ENCODE measurements at places on chromosomes 13 and 19. TPM values are rescaled to one million over a fixed set of nuclear protein-coding genes. Genes with fewer than 3 reads are reported as not detected.

DNA sequence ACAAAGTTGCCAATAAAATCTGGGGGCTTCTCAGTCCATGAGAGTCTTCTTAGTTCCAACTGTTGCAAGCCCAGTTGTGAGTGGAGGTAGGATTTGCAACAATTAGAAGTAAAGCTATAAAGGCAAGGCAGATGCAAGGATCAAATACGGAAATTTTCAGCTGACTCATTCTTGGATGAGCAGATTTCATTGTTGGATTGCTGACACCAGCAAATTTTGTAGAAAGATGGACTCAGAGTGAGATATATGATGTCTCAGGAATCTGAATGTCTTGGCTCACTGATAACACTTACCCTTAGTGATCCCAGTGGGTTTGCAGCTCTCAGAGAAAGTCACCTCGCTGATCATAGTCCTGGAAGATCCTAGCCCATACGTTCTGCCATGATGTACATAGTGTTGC lies 209.0 kb downstream of the GPC6 start:
- DNase-seq: no peak

DNA sequence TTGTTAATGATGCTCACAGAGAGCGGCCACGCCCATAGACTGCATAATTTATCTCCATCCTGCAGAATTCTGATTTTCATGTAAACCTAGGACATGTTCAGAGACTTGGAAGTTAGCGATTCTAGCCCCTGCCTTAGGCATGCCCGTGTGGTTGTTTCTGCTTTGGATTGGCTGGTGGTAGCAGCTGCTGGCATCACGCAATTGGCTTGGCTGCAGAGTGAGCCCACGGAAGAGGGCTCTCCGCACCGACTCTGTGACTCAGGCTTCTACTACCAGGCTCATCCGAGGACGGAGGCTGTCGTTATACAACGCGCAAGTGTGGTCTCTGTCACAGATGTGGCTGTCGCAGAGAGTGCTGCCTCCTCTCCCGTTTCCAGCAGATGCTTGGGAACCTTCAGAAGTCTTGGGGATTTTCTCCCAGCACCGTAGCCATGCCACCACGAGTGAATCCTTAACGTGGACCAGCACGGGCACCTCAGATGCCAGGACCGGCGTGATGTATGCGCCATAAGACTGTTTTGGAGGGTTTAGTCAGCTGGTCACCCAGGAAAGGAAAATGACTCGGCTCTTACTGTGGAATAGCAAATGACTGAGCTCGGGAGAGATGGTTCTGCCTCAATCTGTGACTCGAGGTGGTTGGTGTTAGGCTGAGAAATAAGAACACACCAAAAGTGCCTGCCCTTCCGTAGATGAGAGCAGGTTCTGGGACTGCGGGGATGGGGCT lies 61.0 kb upstream of the F7 start:
- DNase-seq: no peak

ZNF541 gene
- 0.24 TPM for polyA plus RNA-seq

ZNF549 gene
- polyA plus RNA-seq: 8.5 TPM

DNA sequence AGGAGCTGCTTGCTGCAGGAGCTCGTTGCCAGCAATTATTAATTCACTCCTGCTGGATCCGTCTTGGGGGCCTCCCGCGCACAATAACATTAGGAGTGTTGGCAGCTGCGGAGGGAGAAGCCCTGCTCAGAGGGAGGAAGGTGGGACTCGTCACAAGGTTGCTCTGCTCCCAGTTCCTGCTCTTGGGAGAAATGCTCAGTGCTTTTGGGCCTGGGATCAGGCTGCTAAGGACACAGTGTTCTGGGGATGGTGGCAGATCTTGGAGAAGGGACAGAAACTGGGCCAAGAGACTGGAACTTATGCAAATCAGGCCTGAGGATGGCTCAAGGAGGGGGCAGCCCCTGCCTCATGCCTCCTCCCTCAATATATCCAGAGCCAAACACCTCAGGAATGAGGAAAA lies 78.9 kb upstream of the OLFM4 start:
- no peak for DNase-seq

DNA sequence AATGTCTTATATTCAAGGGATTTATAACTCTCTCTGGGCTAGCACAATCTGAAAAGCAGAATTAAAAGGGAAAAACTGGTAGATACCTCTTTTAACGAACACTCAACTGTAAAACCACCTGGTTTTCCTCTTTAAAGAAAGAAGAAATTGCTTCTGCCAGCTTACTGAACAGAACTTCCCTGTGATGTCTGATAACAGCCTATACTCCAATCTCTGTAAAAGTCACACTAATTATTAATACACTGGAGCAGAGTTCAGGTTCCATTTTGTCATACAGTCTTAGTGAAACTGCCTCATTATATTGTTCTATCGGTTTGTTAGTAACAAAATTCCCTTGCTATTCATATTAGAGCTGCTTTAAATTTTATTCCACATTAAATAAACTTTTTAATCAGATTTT lies 251.0 kb upstream of the STARD13 start:
- no peak for DNase-seq

DNA sequence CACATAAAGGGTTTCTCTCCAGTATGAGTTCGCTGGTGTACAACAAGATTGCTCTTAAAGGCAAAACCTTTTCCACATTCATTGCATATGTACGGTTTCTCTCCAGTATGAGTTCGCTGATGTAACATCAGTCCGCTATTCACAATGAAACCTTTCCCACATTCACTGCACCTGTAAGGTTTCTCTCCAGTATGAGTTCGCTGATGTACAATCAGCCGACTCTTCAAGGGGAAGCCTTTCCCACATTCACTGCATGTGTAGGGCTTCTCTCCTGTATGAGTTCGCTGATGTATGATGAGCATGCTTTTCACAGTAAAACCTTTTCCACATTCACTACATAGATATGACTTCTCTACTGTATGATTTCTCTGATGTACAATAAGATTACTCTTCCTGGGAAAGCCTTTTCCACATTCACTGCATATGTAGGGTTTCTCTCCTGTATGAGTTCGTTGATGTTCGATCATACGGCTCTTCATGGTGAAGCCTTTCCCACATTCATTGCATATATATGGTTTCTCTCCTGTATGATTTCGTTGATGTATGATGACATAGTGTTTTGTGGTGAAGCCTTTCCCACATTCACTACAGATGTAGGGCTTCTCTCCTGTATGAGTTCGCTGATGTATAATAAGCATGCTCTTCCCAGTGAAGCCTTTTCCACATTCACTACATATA lies 6.0 kb upstream of the ZNF614 start:
- DNase-seq: no peak

ZNF154 gene
- 9.3 TPM for polyA plus RNA-seq

SIAH3 gene
- 0.09 TPM for polyA plus RNA-seq

DNA sequence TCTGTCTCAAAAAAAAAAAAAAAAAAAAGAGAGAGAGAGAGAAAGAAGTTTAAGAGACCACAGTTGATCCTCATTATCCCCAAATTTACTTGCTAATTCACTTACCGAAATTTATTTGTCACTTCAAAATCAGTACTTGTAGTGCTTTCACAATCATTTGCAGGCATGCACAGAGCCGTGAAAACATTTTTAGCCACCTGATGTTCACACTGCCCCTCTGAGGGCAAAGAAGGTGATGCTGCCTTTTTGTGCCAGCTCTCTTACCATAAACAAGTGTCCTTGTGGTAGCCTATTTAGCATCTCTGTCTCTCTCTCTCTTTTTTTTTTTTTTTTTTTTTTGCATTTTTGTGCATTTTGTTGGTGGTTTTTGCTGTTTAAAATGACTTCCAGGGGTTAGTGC lies 24.1 kb upstream of the CASP14 start:
- no peak for DNase-seq

SUCLA2 gene
- 77.6 TPM for polyA plus RNA-seq

All from muscle of back (tissue), 13 donors.